ENCODE measurements at places on chromosomes 7 and 10. TPM values are rescaled to one million over a fixed set of nuclear protein-coding genes. Genes with fewer than 3 reads are reported as not detected.

Gene CEP55
- total RNA-seq = 0.13 TPM

Gene AIFM2
- 20.9 TPM for total RNA-seq

Gene TMEM273
- 19.4 TPM for total RNA-seq

Gene MYL7
- not detected for total RNA-seq

Gene NRBF2
- 12.5 TPM for total RNA-seq

Gene SOSTDC1
- total RNA-seq = 3.0 TPM

Gene SKAP2
- 82.3 TPM for total RNA-seq

Gene ABCC2
- total RNA-seq = 0.46 TPM

Gene WNT8B
- not detected for total RNA-seq

Gene SUN1
- 204 TPM for total RNA-seq

Gene SCIN
- total RNA-seq = 2.2 TPM

Gene C7orf57
- not detected for total RNA-seq

All from gastroesophageal sphincter (tissue), 4 donors.